Fibroblast of skin of abdomen (primary cell): ENCODE measurements at places on chromosomes 6 and 20.

GRCh38 chr6:13664703-13665352, 46.8 kb downstream of the RANBP9 start:
- peak; percentile 18 for DNase-seq

DNA sequence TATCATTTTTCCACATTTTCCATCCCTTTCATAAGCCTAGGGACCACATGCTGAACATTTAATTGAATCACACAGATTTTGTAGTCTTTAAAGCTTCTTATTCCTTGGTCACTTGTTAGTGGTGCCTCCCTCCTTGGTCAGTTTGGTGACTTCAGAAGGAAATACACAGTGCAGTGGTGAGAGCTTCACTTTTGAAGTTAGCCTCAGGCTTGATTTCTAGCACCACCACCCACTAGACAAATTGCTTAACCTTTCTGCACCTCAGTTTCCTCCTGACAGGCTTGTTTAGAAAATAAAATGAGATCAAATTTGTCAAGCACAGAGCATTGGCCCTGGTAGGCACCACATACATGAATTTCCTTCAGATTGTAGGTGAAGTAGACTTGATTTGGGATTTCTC, 91.7 kb downstream of the FOXO3 start:
- no peak for DNase-seq

GRCh38 chr6:135576055-135576454, 78.5 kb upstream of the AHI1 start:
- DNase-seq, result peak; percentile 86

GRCh38 chr6:140773276-140773675, 1359.4 kb upstream of the GJE1 start:
- no peak for DNase-seq

DNA sequence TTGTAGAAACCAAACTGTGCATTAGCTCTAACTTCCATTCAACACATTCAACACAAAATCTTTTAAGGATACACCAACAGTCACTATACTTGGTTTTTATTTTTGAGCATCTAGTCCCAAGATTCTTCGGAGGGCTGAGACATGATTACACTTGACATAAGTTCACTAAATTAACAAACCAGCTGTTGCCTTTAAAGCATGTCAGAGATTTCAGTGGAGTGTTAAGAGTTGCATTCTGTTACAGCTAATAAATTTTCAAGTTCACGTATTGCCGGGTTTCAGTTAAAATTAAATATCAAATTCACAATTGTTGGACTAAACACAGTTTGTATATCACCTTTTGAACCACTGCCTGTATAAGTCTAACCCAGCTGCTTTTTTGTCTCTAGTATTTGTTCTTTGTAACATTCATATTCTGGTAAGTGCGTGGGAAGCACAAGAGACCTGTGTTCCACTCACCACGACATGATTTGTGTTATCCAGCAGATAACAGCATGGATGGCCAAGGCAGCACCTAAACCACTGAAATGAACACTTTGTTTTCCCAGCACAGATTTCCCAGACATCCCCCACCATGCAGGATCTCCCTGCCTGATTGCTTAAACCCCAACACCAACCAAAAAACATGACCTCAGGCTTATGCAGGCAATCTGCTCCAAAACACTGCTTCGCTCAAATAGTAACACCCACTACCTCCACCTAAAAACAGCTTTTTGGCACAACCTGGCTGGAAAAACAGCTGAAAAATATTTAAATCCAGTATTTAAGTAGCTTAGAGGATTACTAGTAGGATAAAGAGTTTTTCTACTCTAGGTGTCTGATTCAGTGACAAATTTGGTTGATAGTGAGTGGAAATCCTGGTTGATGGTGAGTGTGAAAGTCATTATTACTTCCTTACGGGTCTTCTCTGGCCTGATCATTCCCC, 286.5 kb upstream of the NT5E start:
- no peak for DNase-seq

GRCh38 chr6:166645896-166646295, 18.8 kb upstream of the RPS6KA2 start:
- no peak for DNase-seq

- DNase-seq, result no peak
Measured at GRCh38 chr20:38485041-38485440, 12.4 kb downstream of the RALGAPB start.

GRCh38 chr6:10583509-10583901, 62.4 kb downstream of the GCNT2 start:
- no peak for DNase-seq

DNA sequence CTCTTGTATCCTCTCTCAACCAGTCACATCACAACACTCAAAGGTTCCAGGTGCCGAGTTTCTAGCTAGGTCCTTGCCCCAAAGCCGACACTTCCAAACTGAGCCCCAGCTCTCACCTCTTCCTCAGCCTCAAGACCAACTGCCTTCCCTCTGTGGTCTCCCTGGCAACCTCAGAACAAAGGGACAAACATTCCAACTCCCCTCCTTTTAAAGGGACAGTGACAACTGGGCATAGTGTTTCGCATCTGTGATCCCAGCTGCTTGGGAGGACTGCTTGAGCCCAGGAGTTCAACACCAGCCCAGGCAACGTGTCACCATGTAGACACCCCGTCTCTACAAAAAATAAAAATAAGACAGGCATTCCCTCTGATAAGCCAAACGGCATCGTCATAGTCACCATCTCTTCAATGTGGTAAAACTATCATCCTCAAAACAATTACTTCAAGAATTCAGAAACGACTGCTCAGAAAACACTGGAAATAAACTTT, 11.3 kb downstream of the DIDO1 start:
- no peak for DNase-seq
